ENCODE measurements at places on chromosomes 7 and 10.

DNA sequence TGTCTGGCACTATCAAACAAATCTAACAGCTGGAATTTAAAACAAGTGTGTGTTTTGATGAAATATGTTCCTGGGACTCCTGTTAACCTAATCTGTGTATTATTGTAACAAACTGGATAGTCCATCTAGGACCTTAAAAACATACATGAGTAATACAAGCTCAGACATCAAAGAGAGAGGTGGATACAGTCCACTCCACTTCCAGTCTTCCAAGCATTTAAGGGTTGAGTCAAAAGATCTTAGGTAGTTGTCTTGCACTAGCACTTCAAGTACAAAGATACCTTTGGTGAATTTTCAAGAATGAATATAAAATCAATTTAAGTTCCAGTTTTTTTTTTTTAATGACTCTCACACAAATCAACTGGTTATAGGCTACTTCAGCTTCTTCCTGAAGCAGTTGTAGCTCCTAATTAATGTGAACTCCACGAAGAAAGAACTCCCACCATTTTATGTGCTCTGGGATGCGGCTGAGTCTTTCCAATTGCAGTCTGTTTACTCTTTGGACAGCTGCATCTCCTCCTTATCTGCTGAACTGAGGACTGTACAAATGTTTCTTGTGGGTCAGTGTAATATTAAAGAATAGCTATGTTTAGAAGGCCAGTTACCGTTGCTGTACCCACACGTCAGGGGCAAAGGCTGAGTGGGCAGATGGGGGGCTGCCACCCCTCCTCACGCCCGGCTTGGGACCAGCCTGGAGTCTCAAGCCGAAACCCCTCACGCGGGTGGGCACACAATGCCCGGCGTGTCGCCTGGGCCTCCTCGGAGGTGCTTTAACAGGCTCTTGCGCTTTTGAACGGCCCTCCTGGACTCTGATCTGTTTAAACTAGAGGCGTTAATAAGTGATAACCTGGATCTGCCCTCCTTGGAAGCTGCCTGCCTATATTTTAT, 2.9 kb upstream of the IGF2BP3 start:
- no peak for DNase-seq

DNA sequence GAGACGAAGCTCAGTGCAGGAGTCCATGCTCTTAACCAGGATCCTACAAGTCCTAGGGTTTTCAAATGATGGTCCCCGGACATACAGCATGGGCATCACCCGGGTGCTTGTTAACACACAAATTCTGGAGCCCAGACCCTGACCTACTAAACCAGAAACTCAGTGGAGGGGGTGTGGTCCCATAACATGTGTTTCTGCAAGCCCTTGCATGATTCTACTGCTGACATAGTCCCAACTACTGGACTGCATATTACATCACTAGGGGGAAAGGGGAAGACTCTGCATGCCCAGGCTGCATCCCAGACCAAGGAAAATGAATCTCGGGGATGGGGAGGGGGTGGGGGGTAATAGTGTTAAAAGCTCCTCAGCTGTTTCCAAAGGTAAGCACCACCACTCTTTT, 40.3 kb downstream of the GRB10 start:
- DNase-seq = no peak

DNA sequence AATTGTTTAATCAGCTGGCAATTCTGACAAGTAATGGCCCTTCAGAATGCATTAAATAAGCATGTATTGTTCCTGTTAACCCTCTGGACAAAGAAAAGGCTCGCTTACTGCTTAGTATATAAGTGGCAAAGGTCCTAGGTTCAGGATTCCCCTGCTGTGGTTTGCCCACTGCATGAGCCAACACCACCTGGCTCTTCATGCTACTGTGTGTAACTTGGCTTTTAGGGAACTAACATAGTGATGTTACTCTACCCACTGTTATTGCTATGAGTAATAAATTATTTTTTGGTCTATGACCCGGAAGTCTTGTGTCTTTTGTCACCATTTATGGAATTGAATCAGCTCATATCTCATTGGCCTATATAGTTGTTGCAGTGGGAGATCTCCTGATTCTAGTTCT, 791.7 kb upstream of the PHF14 start:
- no peak for DNase-seq

DNA sequence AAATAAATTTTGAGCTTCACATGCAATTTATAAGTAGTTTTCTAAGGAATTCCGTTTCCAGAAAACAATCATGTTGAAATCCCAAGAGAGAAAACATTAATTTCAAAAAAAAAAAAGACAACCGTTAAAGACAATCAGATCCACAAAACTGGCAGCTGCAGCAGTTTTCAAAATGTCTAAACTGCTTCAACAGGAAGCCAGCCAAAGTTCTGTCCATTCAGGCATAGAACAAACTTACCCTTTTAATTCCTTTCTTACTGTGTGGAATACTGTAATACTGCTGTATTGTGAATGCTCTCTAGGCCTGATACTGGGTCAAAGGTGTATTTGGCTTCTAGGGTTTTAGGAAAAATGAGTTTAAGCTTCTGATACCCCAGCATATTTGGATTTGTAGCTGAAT, 31.6 kb downstream of the HOXA1 start:
- DNase-seq = no peak

DNA sequence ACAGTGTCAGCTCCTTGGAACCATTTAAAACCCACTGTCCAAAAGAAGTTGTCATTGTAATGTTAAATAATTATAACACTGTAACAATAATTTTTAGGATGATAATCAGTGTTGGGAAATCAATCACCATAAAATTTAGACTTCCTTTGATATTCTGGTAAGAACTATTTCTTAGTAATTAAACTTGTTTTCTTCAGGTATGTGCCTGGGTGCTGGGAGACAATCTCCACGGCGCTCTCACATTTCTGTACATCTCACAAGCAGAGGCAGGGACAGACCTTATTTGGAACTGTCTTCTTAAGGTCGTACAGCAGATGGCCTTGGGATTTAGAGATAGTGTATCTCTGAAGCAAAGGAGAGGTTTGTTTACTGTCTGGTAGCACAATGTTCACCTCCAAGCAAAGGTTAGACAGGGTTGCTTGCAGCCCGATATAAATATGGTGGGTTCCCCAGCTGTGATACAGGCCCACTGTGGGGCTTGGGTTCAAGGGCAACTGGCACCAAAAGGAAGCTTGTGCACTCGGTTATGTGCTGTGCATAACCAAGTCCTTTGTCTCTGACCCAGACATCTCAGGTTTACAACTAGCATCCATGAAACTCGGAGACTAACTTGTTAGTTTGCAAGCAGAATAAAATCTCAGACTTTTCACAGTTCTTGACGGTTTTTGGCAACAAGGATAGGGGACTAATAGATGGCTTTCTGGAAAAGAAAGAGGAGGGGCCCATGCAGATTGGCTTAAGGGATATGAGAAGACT, 125.5 kb downstream of the RNF32 start:
- no peak for DNase-seq

DNA sequence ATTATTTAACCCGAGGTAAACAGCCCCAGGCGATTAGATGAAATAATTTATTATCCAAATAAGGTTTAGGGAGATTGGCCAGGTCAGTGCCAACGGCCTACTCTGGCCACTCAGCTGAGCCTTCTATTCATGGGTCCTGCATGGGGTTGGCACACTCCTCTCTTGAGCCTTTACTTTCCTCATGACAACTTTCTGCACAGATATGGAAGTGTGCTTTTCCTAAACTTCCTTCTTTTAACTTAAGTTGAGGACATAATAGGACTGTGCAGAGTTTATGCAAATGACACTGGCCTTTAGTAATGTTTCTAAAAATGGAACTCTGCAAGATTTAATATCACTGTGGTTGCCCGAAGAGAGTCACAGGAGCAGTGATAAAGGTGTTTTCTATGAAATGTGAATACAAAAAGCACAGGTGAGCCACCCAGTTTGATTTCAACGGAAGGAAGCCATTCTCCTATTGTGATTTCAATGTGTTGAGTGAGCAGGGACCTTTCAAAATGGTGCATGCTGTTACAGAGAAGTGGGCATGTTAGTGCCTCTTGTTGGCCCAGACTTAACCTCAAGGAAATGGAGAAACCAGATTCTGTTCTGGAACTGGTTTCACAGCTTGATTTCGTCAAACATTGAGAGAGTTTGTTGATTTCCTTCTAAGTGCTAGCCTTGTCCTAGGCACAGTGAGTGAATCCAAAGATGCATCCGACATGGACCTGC, 55.7 kb downstream of the LYZL2 start:
- no peak for DNase-seq

GRCh38 chr7:116522247-116522646, 2.6 kb upstream of the CAV1 start:
- no peak for DNase-seq

GRCh38 chr10:127044186-127044585, 139.0 kb downstream of the DOCK1 start:
- DNase-seq = no peak

GRCh38 chr7:80175744-80176143, 41.1 kb downstream of the GNAI1 start:
- DNase-seq = no peak

GRCh38 chr10:123743441-123744223, 77.5 kb downstream of the GPR26 start:
- no peak for DNase-seq

DNA sequence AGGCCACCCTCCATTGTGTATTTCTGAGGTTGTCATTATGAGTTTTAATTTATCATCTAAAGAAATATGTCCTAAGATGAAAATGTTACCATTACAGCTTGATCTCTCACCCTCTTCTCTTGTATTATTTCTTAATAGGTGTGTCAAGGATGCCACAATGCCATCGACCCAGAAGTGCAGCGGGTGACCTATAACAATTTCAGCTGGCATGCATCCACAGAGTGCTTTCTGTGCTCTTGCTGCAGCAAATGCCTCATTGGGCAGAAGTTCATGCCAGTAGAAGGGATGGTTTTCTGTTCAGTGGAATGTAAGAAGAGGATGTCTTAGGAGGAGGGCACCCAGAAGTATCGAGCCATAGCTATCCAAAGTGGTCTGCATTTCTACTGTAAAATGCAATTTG, 46.8 kb downstream of the TES start:
- no peak for DNase-seq

GRCh38 chr7:95253986-95254385, 70.3 kb downstream of the PON1 start:
- no peak for DNase-seq

DNA sequence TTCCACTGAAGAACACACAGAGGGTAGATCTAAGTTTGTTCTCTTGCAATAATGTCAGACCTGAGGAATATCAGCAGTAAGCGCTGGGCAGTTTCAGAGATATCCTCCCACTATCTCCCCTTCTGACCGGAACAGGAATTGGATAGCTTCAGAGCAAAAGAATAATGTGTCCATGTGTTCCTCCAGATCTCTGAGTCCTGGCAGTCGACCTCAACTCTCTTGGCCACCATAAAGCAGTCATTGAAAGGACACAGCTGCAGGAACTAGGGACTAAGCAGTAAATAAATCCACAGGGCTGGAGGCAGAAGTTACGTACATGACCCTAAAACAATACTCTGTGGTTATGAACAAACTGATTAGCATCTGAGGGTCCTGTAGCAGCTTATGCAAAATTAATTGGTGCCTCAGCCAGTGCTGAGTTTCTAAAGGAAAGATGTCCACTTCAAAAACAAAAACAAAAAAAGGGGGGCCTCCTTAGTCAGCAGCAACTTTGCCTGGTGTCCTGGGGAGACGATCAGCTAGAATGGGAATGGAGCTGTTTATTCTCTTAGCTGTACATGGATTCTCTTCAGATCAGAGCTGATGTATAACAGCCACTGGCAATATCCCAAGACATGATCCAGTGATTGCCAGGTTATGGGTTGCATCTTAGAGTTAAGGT, 6.4 kb upstream of the PRTFDC1 start:
- DNase-seq = no peak

DNA sequence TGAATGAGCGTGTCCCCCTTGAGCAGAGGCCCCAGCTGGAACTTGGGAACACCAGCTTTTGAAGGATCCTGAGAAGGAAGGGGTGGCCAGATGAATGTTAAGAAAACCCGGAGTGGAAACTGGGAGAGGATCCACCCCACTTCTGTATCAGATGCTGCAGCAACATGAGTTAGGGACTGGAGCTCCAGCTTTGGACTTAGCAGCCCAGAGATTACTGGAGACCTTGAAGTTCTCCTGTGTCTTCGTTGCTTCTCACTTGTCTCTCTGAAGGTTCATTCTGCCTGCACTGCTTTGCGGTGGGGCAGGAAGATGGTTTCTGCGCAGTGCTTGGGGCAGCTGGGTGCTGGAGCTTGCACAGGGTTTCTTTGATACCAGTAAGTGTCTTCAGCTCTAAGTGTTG, 9.3 kb downstream of the TMEM248 start:
- no peak for DNase-seq

GRCh38 chr10:69577268-69578232, 4.3 kb upstream of the NEUROG3 start:
- DNase-seq = no peak

GRCh38 chr10:44394696-44395381, 9.9 kb upstream of the CXCL12 start:
- no peak for DNase-seq

DNA sequence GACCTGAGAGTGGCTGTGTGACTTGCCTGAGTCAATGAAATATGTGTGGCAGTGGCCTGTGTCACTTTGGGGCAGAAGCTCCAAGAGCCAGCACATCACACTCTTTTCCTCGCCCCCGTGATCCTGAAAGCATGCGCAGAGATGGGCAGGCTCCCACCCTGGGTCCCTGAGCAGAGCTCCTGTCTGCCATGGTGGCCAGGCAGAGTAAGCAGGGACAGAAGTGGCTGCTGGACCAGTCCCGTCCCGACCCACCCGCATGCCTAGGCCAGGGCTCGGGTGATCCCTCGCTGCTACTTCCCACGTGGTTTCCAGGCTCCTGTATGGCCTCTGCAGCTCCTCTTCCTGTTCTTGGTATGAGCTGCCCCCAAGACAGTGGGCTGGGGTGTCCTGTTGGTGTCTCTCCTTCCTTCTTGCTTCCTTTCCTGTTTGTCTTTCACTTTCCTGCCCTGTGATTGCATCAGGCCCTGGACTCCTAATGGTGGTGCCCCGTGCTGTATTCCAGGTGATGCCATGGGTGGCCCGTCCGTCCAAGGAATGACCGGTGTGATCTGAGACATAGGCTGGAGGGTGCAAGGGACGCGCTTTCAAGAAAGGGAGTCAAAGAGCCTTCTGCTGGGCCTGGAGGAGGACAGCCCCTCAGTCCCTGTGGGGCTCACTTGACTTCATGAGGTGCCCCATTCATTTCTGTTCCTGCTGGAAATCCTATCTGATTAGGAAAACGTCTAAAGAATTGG, 71.4 kb upstream of the SHH start:
- DNase-seq = no peak

DNA sequence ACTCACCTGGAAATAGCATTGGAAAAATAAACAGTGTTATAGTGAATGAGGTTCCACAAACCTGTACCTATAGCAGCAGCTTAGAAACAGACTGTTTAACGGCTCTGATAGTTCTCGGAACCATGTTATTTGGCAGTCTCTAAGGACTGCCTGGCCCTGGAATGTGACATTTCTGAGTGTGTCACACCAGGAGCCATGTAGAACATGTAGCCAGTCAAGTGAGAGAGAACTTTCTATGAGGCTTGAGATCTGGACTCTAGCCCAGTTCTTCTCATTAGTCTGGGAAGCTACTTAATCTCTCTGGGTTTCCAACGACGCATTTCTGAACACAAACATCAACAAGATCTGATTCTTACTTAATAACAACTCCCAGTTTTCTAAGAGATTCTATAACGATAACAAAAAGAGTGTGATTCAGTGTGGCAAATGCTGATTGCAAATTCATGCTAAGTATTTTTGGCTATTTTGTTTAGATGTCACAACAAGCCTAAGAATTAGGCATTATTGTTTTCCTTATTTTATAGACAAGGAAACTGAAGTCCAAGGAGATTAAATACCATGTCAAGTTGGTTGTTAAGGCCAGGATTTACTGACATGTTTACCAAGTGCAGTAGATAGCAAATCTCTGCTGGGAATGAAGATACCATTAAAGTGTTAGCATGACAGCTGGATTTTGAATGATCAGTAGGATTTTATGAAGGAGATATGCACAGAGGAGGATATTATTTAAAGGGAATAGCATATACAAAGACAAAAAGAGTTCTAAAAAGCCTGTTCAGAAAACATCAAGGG, 47.2 kb downstream of the APBB1IP start:
- no peak for DNase-seq
